Activated CD8-positive, alpha-beta memory T cell treated with anti-CD3 and anti-CD28 coated beads for 4 hours (primary cell): ENCODE measurements at places on chromosomes 4 and X.

DNA sequence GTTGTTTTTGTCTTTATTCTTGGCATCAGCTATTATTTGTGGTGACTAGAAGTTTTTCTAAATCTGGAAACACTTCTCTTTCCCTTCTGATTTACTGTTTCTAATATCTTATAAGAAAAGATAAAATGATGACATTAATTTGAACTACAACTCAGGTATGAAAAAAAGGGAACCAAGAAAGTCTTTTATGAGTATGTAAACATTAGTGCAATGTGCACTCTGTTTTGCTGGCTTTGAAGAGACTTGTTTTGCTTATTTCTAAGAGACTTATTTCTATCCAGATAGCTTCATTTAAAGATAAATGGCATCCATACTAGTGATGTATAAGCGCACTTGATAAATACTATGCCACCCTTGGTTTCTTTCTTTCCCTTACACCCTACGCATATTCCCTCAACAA, 10.1 kb upstream of the AMBN start:
- no peak for DNase-seq

GRCh38 chrX:48458711-48459110, 11.3 kb downstream of the SLC38A5 start:
- no peak for DNase-seq

GRCh38 chr4:90215286-90215685, 88.1 kb downstream of the CCSER1 start:
- DNase-seq: no peak

GRCh38 chr4:170278460-170278859, 188.7 kb upstream of the AADAT start:
- no peak for DNase-seq

- DNase-seq: no peak
Measured at GRCh38 chrX:43743100-43743822, 87.2 kb downstream of the MAOA start.

GRCh38 chr4:38365261-38365660, 298.7 kb upstream of the KLF3 start:
- no peak for DNase-seq

- DNase-seq: no peak
Measured at GRCh38 chrX:48890934-48891401, 6.6 kb downstream of the TIMM17B start.

DNA sequence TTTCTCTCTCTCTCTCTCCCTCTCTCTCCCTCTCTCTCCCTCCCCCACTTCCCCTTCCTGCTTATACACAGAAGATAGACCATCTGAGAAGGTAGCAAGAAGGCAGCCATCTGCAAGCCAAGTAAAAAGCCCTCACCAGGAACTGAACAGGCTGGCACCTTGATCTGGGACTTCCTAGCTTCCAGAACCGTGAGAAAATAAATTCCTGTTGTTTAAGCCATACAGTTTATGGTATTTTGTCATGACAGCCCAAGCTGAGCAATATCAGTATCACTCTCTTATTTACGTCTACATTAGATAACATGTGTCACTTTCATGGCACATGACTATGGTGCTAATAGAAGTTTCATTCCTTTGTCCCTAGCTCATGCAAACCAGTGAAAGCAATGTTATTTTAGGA, 581.1 kb downstream of the INPP4B start:
- no peak for DNase-seq

- DNase-seq: no peak
Measured at GRCh38 chr4:158159054-158159717, 13.6 kb downstream of the GASK1B start.

GRCh38 chr4:76341063-76341462, 34.5 kb downstream of the STBD1 start:
- DNase-seq: no peak

GRCh38 chr4:54277691-54278090, 48.6 kb downstream of the PDGFRA start:
- no peak for DNase-seq

GRCh38 chr4:186037692-186038658, 31.0 kb upstream of the TLR3 start:
- DNase-seq: no peak

DNA sequence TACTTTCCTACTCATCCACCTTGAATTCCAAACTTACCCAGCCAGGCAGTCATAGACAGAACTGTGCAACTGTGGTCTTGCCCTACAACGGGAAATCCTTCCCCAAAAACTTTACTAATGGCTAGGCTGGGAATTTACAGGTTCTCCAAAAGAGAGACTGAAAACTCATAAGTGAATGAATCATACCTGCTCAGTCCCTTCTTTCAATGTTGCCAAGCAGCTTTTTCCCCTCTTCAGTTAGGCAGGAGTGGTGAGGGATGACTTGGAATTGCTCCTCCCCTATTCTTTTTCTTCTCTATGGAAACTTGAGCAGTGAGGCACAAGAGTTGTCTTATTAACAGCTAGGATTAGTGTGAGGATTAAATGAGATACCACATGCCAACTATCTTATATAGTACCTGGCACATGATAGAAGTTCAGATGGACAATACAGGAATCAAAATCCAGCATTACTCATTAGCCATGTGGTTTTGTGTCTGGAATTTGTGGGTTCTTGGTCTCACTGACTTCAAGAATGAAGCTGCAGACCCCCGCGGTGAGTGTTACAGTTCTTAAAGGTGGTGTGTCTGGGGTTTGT, 105.9 kb downstream of the TEX13A start:
- no peak for DNase-seq

DNA sequence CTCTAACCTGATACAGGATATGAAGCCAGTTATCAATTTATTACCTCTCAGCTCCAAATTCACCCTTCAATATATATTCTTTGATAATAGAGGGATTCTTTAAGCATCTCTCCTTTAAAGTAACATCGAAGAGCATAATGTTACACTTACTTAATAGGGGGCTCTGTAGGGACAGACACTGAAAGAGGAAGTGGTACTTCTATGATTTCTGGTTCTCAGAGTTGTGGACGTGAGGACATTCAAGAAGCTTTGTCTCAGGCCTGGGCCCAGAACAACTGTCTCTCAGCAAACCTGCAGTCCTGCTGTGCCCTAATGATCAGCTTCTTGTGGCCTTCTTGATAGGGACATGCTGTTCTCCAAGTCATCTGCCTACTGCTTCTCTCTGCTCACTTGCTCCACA, 4.2 kb upstream of the ZXDB start:
- no peak for DNase-seq

- DNase-seq: no peak
Measured at GRCh38 chrX:119625843-119626242, 19.6 kb upstream of the NKRF start.

- DNase-seq: no peak
Measured at GRCh38 chr4:86950831-86951525, 16.2 kb downstream of the AFF1 start.

DNA sequence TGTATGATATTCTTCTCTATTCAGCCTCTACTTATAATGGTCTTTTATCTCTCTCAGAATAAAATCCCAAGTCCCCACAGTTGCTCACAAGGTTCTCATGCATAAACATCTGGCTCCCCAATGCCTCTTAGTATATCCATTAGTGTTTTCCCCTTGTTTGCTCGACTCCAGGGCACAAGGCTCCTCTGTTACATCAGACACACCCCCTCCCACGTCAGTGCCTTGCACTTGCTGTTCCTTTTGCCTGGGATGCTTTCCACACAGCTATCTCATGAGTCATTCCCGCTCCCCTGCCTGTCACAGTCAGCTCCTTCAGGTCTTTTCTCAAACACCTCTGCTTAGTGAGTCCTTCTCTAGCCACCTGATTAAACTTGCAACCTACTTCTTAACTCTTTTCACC, 260.2 kb downstream of the IL1RAPL1 start:
- DNase-seq: no peak

DNA sequence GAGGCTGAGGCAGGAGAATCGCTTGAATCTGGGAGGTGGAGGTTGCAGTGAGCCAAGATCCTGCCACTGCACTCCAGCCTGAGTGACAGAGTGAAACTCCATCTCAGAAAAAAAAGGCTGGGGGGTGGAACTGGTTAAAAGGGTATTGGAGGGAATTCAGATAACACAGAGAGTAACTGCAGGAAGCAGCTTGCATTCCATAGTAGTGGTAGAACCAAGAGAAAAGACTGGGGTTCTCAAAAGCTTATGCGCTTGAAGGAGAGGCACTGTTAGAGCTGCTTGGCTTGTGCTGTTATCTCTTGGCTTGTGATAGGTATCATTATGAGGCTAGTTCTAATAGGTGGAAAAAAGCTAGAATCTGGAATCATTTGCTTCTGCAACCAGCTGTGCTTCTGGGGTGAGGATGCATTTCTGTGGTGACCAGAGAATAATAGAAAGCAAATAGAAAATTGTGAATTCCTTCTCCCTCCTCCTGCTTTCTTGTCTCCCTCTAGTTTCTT, 91.2 kb upstream of the ELOVL6 start:
- no peak for DNase-seq

GRCh38 chrX:134460862-134461220, 876 bp downstream of the HPRT1 start:
- DNase-seq: no peak

DNA sequence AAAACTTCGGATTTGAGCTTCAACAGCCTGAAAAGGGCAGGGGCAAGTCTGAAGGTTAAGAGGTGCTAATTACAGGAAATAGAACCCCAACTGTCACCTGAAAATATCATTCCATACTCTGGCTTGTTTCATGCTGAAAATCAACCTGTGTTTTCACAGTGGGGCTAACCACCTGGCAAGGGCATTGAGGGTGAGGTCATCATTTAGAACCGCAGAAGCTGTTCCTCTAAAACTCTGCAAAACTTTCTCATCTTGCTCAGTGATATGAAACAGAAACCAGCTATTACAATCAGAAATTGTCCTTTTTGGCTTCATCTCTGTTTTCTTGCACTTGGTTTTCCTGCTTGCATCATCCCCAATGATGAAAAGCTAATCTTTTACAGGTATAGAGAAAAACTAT, 247.6 kb downstream of the DCLK2 start:
- no peak for DNase-seq

GRCh38 chr4:33013282-33013681, 2293.1 kb downstream of the PCDH7 start:
- no peak for DNase-seq

DNA sequence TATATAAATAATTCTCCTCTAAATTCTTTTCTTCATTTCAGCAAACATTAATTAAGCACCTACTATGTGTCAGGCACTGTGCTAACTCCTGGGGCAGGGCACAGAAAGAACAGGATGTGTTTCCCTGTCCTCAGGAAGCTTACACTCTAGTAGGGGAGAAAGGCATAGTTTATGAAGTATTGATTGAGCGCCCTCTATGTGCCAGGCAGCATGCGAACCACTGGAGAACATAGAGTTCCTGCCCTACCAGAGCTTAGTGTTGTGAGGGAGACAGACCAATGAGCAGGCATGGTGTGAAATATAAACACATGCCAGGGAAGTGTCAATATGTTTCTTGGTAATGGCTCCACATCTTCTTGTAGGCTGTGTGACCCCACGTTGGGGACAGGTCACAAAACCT, 3.7 kb downstream of the ADGRG4 start:
- DNase-seq: no peak

- DNase-seq: no peak
Measured at GRCh38 chrX:31132821-31133241, 61.0 kb upstream of the FTHL17 start.

- DNase-seq: no peak
Measured at GRCh38 chr4:158481811-158482210, 39.9 kb upstream of the RXFP1 start.

- no peak for DNase-seq
Measured at GRCh38 chrX:97026406-97026805, 142.7 kb downstream of the RPA4 start.

DNA sequence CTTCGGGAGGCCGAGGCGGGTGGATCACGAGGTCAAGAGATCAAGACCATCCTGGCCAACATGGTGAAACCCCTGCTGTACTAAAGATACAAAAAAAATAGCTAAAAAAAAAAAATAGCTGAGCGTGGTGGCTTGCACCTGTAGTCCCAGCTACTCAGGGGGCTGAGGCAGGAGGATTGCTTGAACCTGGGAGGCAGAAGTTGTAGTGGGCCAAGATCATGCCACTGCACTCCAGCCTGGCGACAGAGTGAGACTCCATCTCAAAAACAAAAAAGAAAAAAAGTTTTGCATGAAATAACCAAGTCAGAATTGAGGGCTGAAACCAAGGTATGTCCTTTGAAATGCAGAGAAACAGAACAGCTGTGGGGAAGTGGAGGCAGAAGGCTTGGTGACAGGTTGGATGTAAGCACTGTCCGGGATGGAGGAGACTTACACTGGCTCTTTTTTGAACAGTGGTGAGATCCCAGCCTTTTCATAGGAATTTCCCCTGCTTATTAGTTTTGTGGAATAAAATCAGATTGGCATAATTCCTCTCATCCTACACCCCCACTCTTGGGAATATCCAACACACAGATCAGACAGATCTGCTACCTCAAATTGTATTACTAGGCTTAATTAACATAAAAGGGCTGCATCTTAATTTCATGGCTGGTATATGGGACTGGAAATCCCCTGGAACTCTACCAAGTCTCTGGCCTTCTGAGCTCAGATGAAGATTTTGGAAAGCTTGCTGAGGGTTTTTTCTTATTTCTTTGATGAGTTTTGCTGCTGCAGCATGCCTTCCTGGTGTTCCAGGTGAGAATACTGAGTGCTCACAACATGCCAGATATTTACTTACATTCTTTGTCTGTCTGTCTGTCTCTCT, 18.8 kb upstream of the C4orf36 start:
- DNase-seq: no peak

GRCh38 chr4:24070117-24070516, 180.3 kb upstream of the PPARGC1A start:
- no peak for DNase-seq

- no peak for DNase-seq
Measured at GRCh38 chr4:123450393-123450792, 53.8 kb downstream of the SPRY1 start.

DNA sequence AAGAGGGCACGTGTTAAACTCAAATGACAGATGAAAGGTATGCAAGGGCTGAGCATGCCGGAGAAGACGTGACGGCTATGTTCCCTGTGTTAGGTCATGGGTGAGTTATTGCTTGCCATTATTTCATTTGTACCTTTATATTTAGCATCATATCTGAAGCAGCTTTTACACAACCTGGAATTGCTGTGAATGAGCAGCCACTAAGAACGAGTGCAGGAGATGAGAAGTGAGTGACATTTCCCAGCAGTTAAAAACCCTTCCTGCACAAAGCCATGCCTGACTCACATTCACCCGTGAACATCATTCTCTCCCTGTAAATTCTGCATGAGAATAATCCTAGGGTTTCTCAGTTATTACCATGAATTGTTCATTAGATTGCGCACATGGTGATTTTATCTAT, 433.2 kb upstream of the ZFP42 start:
- no peak for DNase-seq

DNA sequence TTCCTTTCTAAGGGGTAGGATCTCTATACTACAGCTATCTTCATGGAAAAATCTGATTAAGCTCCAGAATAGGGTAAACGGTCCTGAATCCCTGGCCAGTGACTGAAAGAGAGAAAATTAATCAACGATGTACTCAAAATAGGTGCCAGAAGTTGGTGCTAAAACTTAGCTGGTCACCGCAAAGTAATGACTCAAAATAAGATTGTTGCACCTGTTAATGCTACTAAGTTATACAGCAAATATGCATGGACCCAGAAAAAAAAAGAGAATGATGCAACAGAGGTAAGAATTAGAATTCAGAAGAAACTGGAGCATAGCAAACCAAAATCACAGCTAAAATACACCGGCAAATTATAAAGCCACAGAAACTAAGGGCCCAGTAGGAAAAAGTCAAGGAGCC, 239.7 kb upstream of the FAM241A start:
- no peak for DNase-seq
